A549 treated with Hydrocortisone at 1 μM for 4 hours (cell line): ENCODE measurements at places on chromosomes 13 and 19. TPM values are rescaled to one million over a fixed set of nuclear protein-coding genes. Genes with fewer than 3 reads are reported as not detected.

Gene ATP12A
- total RNA-seq = 0.02 TPM in 1 of 5 replicates, not detected in the others

Gene CABP5
- not detected in 5 replicates for total RNA-seq

Gene TICAM1
- total RNA-seq = 8.6 to 10.3 TPM (median 9.4 TPM) in 5 replicates

Gene LGI4
- total RNA-seq = 0.21 to 0.42 TPM (median 0.26 TPM) in 5 replicates

Gene TNFRSF19
- 2.8 to 4.7 TPM (median 3.4 TPM) in 5 replicates for total RNA-seq

Gene C13orf42
- total RNA-seq = not detected in 5 replicates

Gene MBD3
- 37.1 to 49.0 TPM (median 46.7 TPM) in 5 replicates for total RNA-seq

Gene TSHZ3
- total RNA-seq = 2.0 to 2.8 TPM (median 2.6 TPM) in 5 replicates

Gene FXYD7
- 0.17 to 0.44 TPM (median 0.25 TPM) in 5 replicates for total RNA-seq

Gene RGL3
- total RNA-seq = 0.92 to 1.8 TPM (median 1.3 TPM) in 5 replicates

Gene PRR19
- total RNA-seq = 3.3 to 4.2 TPM (median 3.7 TPM) in 5 replicates

Gene RUBCNL
- 0.08 to 0.21 TPM (median 0.16 TPM) in 5 replicates for total RNA-seq

Gene ZNF541
- not detected in 5 replicates for total RNA-seq

Gene GNG7
- 0.03 to 0.10 TPM (median 0.06 TPM) in 5 replicates for total RNA-seq

Gene CALR3
- 0.15 TPM in 1 of 5 replicates, not detected in the others for total RNA-seq

Gene TMPRSS9
- 0.03 to 0.10 TPM (median 0.07 TPM) in 4 of 5 replicates, not detected in the other for total RNA-seq

Gene OLFM4
- not detected in 5 replicates for total RNA-seq

Gene ZNF556
- 0.02 to 0.13 TPM (median 0.03 TPM) in 4 of 5 replicates, not detected in the other for total RNA-seq

Gene SWSAP1
- 1.3 to 2.4 TPM (median 1.8 TPM) in 5 replicates for total RNA-seq

Gene S1PR5
- 1.2 to 1.9 TPM (median 1.6 TPM) in 5 replicates for total RNA-seq

Gene KCNC3
- 1.2 to 1.4 TPM (median 1.4 TPM) in 5 replicates for total RNA-seq

Gene PRX
- total RNA-seq = 1.2 to 1.6 TPM (median 1.4 TPM) in 5 replicates

Gene GPR12
- not detected in 5 replicates for total RNA-seq

Gene CYP4F2
- total RNA-seq = 0.06 to 0.17 TPM (median 0.17 TPM) in 4 of 5 replicates, not detected in the other

Gene ZNF91
- total RNA-seq = 0.08 to 0.23 TPM (median 0.16 TPM) in 5 replicates

Gene B9D2
- total RNA-seq = 24.0 to 32.5 TPM (median 30.0 TPM) in 5 replicates

Gene KLF5
- total RNA-seq = 34.9 to 52.4 TPM (median 49.3 TPM) in 5 replicates

Gene CASP14
- not detected in 5 replicates for total RNA-seq

Gene TEX29
- 0.17 to 0.32 TPM (median 0.18 TPM) in 3 of 5 replicates, not detected in the others for total RNA-seq

Gene ADPRHL1
- total RNA-seq = 14.4 to 18.4 TPM (median 14.5 TPM) in 5 replicates

Gene B3GLCT
- 4.2 to 5.9 TPM (median 5.2 TPM) in 5 replicates for total RNA-seq

Gene FFAR1
- total RNA-seq = 0.07 TPM in 2 of 5 replicates, not detected in the others

Gene CCNA1
- total RNA-seq = 0.28 to 0.56 TPM (median 0.45 TPM) in 5 replicates

Gene ARRDC2
- total RNA-seq = 46.8 to 55.2 TPM (median 53.1 TPM) in 5 replicates

Gene GSK3A
- total RNA-seq = 118 to 151 TPM (median 144 TPM) in 5 replicates

Gene FGF22
- 0.37 to 0.75 TPM (median 0.55 TPM) in 5 replicates for total RNA-seq

Gene HRC
- 0.03 TPM in 1 of 5 replicates, not detected in the others for total RNA-seq

Gene MATK
- 0.52 to 1.5 TPM (median 0.99 TPM) in 5 replicates for total RNA-seq

Gene CYP2A6
- total RNA-seq = 0.08 TPM in 1 of 5 replicates, not detected in the others

Gene LILRB4
- total RNA-seq = not detected in 5 replicates
